ENCODE measurements at places on chromosomes 5 and 9.

DNA sequence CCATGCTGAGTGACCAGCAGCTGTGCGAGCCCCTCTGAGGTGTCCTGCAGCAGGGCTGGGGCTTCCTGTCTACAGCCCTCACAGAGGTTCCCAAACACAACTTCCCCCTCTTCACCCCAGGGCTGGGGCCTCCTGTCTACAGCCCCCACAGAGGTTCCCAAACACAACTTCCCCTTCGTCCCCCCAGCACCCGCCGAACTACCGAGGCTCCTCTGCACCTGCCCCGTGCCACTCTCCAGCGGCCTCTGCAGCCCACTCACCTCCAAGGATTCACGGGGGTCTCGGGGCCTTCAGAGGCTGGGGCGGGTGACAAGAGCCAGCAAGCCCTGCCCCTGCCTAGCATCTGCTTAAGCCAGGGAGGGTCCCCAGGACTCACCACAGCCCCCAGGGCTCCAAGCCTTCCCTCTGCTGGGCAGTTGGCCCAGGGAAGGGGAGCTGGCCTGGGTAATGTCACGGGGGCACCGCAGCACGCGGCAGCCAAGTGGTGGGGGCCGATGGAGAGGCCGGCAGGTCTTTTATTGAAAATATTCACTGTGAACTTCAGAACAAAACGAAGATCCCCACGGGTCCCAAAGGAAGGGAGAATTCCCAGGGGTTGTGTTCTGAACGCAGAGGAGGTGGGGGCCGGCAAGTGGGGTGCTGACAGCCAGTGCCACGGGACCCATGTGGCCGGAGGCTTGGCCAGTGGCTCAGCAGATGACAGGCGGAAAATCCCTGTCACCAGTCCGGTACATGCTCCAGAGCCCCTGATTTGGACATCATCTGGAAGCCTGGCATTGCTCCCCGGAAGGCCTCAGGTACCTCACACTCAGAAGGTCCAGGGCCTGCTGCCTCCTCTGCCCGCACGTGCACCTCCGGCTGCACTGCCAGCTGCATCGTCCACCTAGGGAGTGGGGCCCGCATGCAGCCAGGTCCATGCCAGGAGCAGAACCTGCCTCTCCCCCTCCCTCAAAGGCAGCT is 125.3 kb downstream of the ADAMTS2 start:
- no peak for DNase-seq

GRCh38 chr9:81771571-81771970 is 82.2 kb upstream of the TLE1 start:
- no peak for DNase-seq

- no peak for DNase-seq
Observed at GRCh38 chr5:10581867-10582511, 18.1 kb downstream of the ANKRD33B start.

DNA sequence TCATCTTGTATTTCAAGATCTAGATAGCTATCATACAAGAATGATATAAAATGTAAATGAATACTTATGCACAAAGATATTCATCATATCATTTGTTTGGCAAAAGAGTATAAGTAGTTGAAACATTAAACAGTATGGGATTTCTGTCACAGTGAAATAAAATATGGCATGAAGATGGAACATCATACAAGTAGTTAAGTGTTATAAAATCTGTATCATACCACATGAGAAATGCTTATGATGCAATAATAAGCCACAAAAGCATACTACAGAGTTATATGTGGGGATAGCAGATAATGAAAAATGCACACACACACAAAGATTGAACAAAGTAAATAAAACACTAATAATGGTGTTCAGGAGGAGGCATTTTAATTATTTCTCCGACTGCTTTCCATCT is 838.0 kb upstream of the DMAC1 start:
- no peak for DNase-seq

- no peak for DNase-seq
Observed at GRCh38 chr5:93741136-93741811, at the start of gene POU5F2. TSS of gene POU5F2 (minus strand) at chr5:93741600. CDS start at chr5:93741563, 37 bp downstream.

- no peak for DNase-seq
Observed at GRCh38 chr5:149789835-149790234, 59.7 kb downstream of the PPARGC1B start.

DNA sequence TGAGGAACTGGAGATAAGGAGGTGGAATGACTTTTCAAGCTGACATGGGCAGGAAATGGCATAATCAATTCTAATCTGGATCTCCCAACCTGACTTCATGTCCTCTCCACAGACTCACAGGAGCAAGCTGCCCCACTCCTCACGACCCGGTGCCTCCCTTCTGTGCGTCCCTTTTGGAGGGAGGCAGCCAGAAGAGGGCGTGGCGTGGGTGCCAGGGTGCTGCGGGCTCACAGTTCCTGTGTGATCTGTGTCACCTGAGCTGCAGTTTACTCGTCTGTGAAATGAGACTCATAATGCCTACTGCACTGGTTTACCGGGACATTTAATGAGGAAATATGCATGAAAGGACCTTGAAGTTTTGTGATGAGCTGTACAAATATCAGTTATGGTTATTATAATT is 207.4 kb downstream of the DAB2IP start:
- no peak for DNase-seq

DNA sequence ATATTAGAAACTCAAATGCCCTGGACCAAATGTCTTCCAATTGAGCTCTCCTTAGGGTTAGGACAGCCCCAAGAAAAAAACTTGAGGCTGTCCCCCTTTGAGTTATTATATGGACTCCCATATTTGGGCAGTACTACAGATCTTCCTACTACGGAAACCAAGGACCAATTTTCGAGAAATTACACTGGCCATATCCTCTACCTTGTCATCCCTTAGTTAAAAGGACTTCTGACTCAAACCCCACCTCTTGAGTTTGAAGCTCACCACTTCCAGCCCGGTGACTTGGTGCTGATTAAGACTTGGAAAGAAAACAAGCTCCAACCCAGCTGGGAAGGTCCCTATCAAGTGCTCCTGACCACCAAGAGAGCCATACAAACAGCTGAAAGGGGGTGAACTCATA is 497.0 kb upstream of the GRAMD2B start:
- DNase-seq, result no peak

GRCh38 chr9:131402073-131402472 is 8.2 kb downstream of the PRRC2B start:
- DNase-seq, result no peak

DNA sequence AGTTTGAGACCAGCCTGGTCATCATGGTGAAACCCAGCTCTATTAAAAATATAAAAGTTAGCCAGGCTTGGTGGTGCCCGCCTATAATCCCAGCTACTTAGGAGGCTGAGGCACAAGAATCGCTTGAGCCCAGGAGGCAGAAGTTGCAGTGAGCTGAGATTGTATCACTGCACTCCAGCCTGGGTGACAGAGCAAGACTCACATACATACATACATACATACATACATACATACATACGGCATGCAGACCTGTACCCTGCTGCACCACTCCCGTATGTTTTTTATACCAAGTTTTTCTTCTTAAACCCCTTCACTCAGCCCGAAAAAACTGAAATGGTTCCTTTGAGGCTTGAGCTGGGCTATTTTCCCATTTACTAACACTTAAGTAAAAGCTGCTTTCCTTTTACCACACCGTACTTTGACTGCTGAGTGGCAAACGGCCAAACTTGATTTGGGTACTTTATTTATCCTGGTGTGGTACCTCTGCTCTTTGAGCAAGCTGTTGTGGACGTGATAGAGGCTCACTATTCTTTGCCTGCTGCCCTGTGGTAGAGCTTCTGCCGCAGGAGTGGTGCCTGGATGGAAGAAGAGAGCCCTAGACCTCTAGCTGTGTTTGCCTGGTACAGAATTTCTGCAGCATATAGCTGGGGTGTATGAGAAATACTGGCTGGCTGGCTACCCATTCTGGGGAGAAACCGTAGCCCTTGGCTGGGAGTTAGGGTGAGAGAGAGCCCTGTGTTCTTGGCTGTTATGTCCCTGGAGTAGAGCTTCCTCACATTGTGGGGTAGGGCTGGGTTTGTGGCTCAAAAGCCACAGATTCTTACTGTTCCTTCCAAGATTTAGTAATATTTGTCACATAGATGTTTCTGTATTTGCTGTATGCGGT is 19.4 kb downstream of the IPO11 start:
- no peak for DNase-seq

GRCh38 chr9:120878188-120879130 is 1.5 kb upstream of the PHF19 start:
- DNase-seq, result no peak

- no peak for DNase-seq
Observed at GRCh38 chr5:94872526-94872925, 254.1 kb downstream of the SLF1 start.

- no peak for DNase-seq
Observed at GRCh38 chr5:163189023-163189553, 248.3 kb upstream of the CCNG1 start.

- no peak for DNase-seq
Observed at GRCh38 chr5:38463634-38464521, 92.6 kb downstream of the LIFR start.

GRCh38 chr5:16654647-16655334 is 38.0 kb upstream of the RETREG1 start:
- DNase-seq, result no peak

DNA sequence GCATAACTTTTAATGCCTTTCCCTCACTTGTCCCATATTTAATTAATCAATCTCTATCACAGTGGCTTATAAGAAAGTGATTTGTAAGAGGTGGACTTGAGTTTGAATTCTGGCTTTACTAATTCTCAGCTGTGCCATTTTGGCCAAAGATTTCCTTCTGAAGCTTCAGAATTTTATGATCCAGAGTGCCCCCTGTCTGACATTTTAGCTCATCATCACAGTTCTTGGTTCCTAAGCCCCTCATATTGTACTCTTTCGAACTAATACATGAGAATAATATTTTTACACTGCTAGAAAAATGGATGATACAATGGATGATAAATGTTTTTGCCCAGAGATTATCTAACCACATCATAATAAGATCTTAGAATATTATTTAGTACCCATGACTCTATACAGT is 1014.1 kb downstream of the PTPRD start:
- DNase-seq, result no peak
